ENCODE measurements at places on chromosomes 7 and 10.

- no peak for DNase-seq
Observed at GRCh38 chr7:5514440-5515035, 90.9 kb upstream of the TNRC18 start.

DNA sequence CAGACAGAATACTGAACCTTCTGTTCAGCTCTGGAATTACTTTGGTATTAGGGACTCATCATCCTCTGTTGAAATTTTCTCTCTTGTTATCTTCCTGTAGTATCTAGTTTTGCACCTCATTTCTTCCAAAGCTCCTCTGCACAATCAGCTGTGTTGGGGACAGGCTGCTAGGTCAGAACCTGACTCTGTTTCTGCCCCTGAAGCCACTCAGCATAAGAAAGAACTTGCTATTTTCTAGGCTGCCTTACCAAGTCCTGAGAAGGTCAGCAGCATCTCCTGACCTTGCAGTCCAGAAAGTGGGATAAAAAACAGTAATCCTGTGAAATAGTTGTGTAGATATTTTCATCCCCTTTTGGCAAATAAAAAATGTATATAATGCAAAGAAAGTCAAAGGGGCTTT lies 862.6 kb downstream of the SORCS3 start:
- DNase-seq: no peak

- no peak for DNase-seq
Observed at GRCh38 chr7:66781408-66782090, 41.0 kb downstream of the RABGEF1 start.

GRCh38 chr10:122120008-122120744 lies 131.2 kb downstream of the TACC2 start:
- DNase-seq: no peak

DNA sequence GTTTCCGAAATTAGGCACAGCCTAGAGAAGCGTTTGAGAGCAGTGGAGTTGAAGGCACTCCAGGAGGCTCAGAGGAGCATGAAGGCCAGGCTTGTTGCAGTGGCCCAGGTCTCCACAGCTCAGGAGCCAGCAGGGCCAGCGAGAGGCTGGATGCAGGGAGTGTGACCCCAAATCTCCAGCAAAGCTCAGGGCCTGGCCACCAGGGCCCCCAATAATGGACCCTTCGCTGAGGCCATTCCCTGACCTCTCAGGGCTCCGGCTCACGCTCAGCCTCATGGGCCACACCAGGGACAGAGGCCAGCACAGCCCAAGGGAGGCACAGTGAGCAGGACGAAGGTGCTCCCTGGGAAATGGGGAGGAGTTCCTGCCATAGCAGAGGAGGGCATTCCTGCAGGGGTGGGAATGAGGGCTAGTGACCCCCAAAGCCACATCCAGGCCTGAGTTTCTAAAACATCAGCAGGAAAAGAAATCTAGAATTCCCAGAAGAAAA lies 47.5 kb downstream of the EBF3 start:
- no peak for DNase-seq

GRCh38 chr7:129721068-129721467 lies 109.5 kb downstream of the NRF1 start:
- no peak for DNase-seq

DNA sequence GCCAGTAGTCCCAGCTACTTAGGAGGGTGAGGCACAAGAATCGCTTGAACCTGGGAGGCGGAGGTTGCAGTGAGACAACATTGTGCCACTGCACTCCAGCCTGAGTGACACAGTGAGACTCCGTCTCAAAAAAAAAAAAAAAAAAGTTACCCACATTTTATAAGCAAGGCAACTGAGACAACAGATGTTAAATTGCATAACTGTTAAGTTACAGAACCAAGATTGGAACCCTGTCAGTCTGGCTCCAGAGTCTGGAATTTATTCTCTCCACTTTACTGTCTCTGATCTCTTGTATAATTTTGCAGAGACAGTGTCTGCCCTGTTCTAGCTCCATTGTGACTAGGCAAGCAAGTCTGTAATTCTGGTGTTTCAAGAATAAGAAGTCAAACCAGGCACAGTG lies 6.2 kb upstream of the ITGB1 start:
- DNase-seq: no peak

Data from stimulated activated CD4-positive, alpha-beta T cell treated with anti-CD3 and anti-CD28 coated beads, Interleukin-2, amount 100 ng/mL, for 48 hours (primary cell).